NCI-H146 (cell line): ENCODE measurements at places on chromosomes 2 and 18.

- DNase-seq: no peak
Measured at GRCh38 chr18:23284629-23285028, 149.3 kb downstream of the CABLES1 start.

GRCh38 chr2:193469251-193469650 is 1274.5 kb upstream of the TMEFF2 start:
- no peak for DNase-seq

- DNase-seq: no peak
Measured at GRCh38 chr18:27227721-27228120, 42.6 kb upstream of the CHST9 start.

GRCh38 chr18:70221156-70221914 is 15.8 kb upstream of the RTTN start:
- DNase-seq: peak; percentile 64
